ENCODE measurements at places on chromosomes 2 and 18. TPM values are rescaled to one million over a fixed set of nuclear protein-coding genes. Genes with fewer than 3 reads are reported as not detected.

- DNase-seq = peak; percentile 35
These were observed 319 bp downstream of the ZSCAN30 start for GRCh38 chr18:35289727-35290093.

DNA sequence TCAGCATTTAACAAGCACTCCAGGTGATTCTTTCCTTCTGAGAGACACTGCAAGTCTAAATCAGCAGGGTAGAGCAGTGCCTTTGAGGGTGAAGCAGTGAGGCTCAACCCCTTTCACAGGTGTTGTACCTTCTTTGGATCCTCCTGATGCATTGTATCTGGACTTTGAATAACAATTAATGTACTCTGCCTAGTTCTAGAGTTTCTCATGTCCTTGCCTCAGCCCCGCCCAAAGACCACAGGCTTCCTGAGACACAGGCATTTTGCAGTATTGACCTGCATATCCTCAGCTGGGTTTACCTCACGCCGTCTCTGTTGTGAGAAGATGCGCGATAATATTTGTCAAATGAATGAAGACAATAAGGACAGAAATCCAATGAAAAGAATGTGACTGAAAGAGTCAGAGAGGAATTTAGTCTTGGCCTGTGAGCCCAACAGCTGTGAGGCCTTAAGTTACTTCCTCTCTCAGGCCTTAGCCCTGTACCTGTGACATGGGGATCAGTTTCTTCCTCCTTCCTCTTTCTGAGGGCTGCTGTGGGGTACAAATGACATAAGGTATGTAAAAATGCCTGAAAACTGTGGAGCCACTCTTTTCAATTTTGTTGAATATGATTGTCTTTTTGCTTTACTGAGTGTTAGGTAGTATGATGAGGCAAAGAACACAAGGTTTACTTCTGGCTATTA lies 43.7 kb downstream of the WIPF1 start:
- no peak for DNase-seq

DNA sequence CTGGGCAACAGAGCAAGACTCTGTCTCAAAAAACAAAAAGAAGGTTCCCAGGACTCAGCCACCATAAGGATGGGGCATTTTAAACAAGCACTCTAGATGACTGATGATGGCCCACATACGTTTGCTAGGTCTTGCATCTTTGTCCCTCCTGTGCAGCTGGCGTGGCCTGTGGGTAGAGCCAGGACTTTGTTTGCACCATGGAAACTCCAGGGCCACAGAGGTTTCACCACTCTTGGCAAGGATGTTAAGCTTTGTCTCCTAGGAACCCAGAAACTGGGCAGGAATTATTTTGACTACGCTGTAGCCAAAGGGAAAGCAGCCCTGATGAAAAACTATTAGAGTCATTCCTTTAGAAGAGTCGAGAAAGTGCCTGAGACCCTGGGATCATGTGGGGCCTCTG lies 75.3 kb upstream of the STPG4 start:
- DNase-seq = no peak

DNA sequence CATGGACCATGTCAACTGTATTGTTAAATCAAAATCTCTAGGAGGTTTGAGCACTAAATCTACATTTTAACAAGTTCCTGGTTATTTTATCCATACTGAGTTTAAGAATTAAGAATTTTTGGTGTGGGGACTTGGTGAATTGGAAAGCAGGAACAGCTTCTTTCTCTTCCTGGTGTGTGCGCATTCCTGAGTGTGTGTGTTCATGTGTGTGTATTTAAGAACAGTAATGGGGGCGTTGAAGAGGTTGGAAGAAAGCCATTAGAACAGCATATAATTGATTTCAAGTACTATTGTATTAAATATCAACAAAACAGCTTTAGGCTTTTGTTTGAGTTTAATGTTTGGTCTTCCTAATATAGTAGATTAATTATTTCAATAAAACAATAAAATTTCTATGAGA lies 801.3 kb upstream of the ID2 start:
- no peak for DNase-seq

DNA sequence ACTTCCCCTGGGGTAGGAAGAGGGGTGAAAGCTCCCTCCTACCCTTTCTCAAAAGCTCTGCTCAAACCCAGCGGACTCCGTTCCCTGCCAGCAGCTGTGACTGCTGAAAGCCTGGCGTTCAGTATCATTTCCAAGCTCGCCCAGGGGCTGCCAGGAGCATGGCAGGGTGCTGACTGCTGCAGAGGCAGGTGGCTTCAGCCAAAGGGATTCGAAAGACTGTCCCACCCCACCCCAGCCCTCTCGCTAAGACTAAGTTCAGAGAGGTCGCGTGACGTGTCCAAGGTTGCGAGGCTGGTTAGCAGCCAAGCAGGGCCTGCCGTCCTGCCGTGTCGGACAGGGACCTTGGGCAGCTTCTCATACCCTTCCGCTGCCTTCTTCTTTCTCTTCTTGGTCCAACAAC lies 72.3 kb upstream of the RAB12 start:
- no peak for DNase-seq

- no peak for DNase-seq
These were observed 3.4 kb upstream of the ITGB6 start for GRCh38 chr2:160203422-160203821.

CXCR1 gene
- not detected for polyA plus RNA-seq
